ENCODE measurements at places on chromosomes 12 and 14.
A peak's percentile ranks its signal among the peaks of the same experiment; 100 is the strongest.

DNA sequence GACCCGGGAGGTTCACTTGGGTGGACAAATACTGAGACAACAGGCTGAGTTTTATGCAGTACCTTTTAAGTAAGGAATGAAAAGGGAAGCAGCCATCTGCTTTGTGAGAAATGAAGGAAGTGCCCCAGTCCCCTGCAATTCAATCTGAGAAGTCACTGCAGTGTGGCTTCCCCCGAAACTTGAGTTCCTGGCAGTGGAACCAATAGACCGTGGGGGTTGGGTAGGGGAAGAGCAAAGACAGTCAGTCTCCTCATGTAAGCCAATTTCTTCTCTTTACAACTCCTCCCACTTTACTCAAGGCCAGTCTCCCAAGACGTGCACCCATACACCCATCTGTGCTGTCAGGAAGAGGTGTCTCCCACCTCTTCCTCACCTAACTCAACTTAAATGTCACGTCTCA lies 206.5 kb downstream of the BCAT1 start:
- no peak for DNase-seq

GRCh38 chr12:92208613-92209121 lies 63.0 kb upstream of the BTG1 start:
- DNase-seq = peak; percentile 5

GRCh38 chr14:89351221-89351515 lies 65.9 kb downstream of the FOXN3 start:
- DNase-seq = no peak

DNA sequence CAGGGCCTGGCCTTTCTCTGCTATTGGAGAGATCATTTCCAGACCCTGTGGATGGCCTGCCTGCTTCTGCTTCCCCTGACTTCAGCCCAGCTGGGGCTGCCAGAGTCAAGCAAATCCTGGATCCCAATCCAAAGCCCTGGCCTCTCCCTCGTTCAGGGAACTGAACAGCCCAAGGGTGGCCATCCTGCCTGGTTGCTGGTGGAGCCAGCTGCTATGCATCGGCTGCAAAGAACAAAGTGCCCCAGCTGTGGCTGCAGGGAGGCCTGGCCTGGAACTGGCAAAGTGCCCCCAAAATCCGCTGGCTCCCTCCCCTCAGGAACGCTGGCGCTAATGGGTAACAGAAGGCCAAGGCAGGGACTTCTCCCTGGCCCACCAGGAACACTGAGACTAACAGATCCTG lies 56.4 kb downstream of the LRRC74A start:
- DNase-seq = no peak

GRCh38 chr12:953776-954175 lies 4.3 kb upstream of the RAD52 start:
- no peak for DNase-seq

DNA sequence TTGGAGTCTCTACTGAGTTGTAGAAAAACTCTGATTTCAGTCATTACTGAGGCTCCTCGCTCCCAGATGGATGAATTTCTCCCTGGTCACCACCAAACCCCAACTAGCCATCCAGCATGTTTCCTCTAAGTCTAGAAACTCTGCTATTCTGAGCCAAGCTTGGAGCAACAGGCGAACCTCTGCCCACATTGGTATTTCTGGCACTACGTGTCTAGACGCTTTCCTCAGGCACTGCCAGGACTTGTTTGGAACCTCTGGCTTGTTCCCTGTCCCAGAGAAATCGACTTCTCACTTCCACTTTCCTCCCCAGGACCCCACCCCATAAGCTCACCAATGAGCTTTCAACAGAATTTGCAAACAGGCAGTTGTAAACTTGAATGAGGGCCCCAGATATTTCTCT lies 27.6 kb downstream of the WSCD2 start:
- DNase-seq = no peak

DNA sequence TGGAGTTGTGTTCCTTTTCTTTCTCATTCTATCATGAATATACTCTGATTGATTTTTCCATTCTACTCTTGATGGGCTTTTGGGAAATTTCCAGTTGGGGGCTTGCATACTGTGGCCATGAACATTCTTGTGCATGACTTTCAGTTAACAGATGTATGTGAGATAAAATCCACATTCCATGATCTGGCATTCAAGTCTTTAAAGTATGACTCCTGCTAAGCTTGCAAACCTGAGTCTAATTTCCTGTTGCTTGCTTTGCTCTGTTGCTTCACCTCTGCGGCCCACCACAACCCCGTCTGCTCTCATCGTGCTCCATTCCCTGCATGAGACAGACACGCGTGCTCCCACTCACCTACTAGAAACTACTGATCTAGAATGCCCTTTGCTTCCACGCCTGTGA lies 24.3 kb upstream of the NPAS3 start:
- DNase-seq = no peak

- DNase-seq = peak; percentile 72
These were observed 911 bp upstream of the SCNN1A start for GRCh38 chr12:6376079-6376869.

DNA sequence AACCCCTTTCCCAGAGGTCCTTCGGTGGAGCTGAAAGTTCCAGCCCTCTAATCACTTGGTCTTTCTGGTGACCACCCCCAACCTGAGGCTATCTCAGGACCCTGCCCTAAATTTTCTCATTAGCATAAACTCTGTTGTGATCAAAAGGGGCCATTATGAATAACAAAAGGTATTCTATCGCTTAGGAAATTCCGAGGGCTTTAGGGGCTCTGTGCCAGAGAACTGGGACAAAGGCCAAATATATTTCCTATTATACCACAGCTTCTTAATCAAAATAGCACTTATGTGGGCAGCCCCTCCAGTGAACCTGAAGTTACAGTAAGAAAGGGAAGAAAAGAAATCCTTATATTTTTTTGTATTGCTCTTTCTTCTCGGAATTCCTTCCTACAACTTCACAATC lies 125.3 kb upstream of the NPAS3 start:
- DNase-seq = no peak

DNA sequence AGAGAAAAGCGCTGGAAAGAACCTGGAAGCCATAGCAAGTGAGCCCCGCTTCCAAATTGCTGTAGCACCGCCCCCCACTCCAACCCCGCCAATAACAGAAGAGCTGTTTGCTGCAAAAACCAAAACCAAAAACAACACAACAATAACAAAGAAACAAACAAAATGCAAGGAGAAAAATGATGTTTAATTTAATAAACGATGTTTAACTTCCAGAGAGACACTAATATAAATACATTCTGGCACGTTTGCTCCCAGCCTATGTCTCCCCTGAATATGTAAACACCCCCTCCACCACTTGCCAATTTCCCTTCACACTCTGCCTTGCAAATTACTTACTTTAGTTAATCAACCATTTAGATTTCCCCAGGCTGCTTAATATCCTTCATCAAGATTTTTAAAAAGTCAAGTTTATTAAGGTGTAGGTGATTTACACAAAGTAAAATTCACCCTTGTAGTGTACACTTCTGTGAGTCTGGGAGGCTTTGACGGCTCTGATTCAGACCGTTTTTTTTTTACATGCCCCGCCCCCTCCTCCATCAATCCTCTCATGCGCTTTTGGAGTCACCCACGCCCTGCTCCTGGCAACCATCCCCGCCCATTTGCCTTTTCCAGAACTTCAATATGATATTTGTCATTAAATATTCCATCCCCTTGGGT lies 482 bp upstream of the IFI27L2 start:
- DNase-seq = peak; percentile 54

DNA sequence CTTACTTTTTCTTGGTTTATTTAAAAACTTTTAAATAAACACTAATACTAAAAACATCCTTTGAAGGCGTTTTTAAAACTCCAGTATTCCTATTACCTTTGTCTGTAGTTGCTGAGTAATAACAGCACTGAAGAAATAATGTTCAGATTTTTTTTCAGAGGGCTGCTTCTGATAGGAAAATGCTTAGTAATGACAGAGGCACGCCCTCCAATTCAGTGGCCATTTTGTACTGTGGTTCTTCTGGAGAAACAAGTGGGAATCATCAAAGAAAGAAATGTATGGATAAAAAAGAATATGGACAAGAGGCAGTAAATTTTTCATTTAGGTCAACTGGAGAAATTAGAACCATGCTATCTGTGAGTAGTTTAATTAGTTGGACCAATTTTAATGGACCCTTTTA lies 13.6 kb downstream of the VEZT start:
- peak; percentile 12 for DNase-seq

DNA sequence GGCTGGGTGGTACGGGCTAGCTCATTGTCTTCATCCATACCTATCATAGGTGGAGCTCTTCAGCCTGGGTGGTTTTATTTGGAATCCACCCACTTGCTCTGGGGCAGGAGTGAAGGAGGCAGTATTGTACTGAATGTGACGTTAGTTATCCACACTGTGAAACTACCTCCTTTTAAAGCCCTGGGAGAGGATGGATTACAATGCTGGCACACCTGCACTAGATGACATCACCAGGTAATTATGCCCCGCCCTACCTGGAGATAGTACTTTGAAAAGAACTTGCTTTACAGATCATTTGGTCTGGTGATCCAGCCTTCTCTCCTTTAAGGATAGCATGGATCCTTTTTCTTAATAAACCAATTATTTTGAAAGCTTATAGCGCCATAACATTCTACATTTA lies 78.0 kb downstream of the B4GALNT3 start:
- DNase-seq = no peak

GRCh38 chr12:81196595-81196994 lies 118.7 kb downstream of the ACSS3 start:
- DNase-seq = no peak

GRCh38 chr14:35215110-35215813 lies 76.9 kb upstream of the PSMA6 start:
- DNase-seq = no peak

DNA sequence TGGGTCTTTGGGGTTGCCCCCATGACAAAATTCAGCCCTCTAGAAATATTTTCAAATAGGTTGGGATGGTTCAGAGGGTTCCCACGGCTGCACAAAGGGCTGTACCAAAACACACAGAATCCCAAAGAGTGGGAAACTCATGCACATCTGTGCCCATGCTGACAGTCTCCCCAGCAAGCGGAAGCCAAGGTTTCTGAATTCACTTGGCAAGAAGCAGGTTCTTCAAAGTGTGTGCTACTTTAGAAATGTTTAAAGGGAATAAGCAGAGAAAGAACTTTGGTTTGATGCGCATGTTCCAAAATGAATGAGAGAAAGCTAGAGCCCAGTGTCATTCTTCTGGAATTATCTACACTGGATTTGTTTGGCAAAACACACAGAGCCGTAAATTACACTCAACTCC lies 46.7 kb downstream of the FOXN3 start:
- no peak for DNase-seq

- no peak for DNase-seq
These were observed 1397.2 kb downstream of the LRFN5 start for GRCh38 chr14:43003845-43004244.

- no peak for DNase-seq
These were observed 65.9 kb upstream of the CCDC198 start for GRCh38 chr14:57559576-57559975.

GRCh38 chr12:110581931-110582275 lies 1.2 kb downstream of the PPTC7 start:
- DNase-seq = no peak

- DNase-seq = no peak
These were observed at the start of gene KRT74 for GRCh38 chr12:52573743-52574142. Gene KRT74, minus strand, starts transcription at chr12:52573843. Its CDS starts 66 bp downstream, at chr12:52573777.

DNA sequence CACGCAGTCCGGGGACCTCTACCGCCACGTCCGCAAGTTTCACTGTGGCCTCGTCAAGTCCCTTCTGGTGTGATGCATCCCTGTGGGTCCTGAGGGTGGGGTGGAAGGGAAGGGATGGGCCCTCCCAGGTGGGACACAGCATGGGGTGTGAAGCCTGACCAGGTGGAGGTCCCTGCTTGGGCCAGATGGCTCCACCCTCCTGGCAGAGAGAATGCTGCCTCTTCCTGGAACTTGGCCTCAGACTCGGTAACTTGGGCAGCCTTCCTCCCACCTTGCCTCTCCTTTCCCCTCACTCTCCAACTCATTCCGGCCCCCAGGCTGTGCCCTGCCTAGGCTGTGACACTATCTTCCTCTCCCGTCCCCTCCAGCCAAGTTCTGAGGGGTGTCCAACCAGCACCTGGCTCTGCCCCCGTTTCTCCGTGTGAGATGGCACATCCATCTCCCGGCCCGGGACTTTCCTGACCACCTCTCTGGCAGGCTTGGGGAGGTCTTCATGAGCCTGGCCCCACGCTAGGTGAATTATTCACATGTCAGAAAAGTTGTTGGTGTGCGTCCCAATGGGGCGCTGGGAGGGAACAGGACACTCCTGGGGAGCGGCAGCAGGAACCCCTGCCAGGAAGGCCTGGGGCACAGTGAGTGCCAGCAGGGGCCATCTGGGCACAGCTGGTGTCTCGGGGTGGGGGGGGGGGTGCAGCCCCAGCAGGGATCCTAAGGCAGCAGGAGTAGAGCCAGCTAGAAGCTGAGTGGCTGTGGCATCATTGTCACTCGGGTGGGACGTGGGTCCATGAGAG lies 1.7 kb downstream of the ZBTB42 start:
- DNase-seq = no peak

DNA sequence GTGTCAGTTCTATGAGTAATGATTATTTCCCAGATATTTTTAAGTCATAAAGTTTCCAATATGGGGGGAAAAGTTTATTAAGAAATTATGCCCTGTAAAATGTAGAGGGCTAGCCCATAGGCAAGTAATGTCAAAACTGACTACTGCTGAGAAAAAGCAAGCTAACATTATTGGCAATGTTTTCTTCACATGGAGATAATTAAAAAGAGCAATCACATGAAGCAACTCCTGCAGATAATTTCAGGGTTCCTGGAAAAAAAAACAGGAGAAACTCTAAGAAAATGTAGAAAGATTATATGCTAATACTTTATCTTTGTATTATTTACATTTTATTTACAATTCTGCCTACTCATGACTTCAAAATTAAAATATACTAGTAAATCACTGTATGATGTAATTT lies 39.8 kb downstream of the PPP1R12A start:
- no peak for DNase-seq

DNA sequence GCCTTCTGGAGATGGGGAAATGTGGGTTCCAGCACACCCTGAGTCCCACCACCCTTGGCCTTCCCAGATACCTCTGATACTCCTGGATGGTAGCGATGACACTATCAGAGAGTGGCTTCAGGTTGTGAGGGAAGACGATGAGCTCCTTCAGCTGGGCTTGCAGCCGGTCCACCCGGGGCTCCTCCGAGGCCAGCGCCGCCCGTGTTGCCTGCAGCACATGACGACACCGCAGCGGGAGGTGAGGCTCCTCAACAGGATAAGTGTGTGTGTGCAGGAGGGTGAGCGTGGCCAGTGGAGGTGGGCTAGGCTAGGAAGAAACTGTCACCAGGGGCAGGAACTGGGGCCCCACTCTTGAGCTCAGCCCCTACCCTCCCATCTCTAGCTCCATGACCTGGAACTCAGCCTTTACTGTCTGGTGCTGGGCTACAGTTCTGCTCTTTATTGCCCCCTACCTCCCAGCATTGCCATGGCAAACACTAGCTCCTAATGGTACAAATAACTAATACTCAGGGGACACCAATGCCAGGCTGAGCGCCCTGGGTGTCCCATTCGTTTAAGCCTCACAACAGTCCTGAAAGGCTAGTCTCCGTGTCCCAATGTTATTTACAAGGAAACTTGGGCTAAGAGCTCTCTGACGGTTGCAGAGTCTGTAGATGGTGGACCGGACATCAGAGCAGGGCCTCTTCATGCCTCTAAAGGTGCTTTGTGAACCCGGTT lies 64.1 kb downstream of the SYNE3 start:
- DNase-seq = peak; percentile 15
